ENCODE measurements at places on chromosomes 4 and X. TPM values are rescaled to one million over a fixed set of nuclear protein-coding genes. Genes with fewer than 3 reads are reported as not detected.

The CCNA2 gene
- 88.3 TPM for total RNA-seq

The TLR10 gene
- not detected for total RNA-seq

The RTL3 gene
- not detected for total RNA-seq

The OTC gene
- total RNA-seq: not detected

The IL21 gene
- 0.66 TPM for total RNA-seq

The ZNF157 gene
- 0.25 TPM for total RNA-seq

All from T-helper 2 cell treated with Interferon-gamma antibody and Interleukin-4, amounts not matched to agents 100 ng/mL and 5 ng/mL, for 36 hours (primary cell).